ENCODE measurements at places on chromosomes 6 and 20.

GRCh38 chr6:108565091-108565766 is 4.5 kb downstream of the FOXO3 start:
- no peak for DNase-seq

GRCh38 chr6:170503414-170503761 is 49.7 kb downstream of the PSMB1 start:
- DNase-seq: no peak

DNA sequence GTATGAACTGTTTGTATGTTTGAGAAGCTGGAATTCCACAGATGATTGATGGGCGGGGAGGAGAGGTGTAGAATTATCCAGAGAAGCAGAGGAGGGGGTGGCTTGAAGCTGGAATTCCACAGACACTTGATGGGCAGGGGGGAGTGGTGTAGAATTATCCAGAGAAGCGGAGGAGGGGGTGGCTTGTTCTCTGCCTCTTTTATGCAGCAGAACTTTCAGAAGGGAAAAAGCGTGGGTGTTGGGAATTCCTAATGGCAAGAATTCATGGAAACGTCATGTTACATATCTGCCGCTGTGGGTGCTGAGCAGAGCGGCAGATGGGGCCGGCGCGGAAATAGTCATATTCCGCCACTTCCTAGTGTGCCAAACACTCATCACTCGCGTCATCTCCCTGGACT is 167.9 kb upstream of the KCNG1 start:
- DNase-seq: no peak

GRCh38 chr20:52193133-52193532 is 1.6 kb upstream of the ZFP64 start:
- DNase-seq: no peak

GRCh38 chr6:129280749-129281148 is 397.8 kb downstream of the LAMA2 start:
- no peak for DNase-seq

DNA sequence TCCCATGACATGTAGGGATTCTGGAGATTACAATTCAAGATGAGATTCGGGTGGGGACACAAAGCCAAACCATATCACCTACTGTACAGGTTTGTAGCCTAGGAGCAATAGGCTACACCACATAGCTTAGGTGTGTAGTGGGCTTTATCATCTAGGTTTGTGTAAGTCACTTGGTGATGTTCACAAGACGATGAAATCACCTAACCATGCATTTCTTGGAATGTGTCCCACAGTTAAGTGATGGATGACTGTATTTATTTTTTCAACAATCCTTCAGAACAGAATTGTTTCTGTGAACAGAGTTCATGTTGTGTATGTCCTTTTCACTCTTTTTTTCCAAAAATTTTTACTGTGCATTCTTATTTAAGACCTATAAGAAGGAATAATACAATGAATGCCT is 76.1 kb downstream of the DTD1 start:
- no peak for DNase-seq

GRCh38 chr20:44494266-44494665 is 18.6 kb downstream of the TTPAL start:
- no peak for DNase-seq
